ENCODE measurements at places on chromosomes 3 and 15.

GRCh38 chr3:47005212-47006144 lies 26.0 kb downstream of the NBEAL2 start:
- DNase-seq, result no peak

DNA sequence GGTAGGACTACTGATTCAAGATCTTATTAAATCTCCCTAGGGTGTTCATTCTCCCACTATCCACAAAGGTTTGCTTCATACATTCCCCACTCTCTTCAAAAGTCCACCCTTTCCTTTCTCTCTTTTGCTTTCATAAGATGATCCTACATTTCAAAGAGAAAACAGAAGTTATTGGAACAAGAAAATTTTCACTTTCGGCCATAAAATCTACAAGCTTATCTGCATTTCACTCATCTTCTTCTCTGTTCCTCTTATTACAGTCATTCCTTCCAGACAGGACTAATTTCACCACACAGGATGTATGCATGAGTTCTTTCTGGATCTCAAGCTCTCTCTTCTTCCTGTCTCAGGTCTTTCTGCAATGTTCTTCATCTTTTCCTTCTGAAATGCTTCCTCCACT lies 238.7 kb downstream of the ISL2 start:
- DNase-seq, result no peak

DNA sequence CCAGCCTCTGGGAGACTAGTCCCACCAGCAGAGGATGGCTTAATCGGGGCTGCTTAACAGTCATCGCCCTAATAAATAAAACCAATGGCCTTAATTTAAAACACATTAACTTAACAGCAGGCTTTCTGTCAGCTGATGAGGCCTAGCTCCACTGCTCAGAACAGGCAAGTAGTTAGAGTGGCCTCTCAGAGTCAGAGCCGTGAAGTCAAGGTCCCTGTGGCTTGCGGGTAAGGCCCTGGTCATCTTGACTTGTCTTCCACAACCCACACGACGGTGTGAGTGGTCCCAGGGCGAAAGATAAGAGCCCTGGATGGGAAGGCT lies 11.8 kb downstream of the XXYLT1 start:
- no peak for DNase-seq

DNA sequence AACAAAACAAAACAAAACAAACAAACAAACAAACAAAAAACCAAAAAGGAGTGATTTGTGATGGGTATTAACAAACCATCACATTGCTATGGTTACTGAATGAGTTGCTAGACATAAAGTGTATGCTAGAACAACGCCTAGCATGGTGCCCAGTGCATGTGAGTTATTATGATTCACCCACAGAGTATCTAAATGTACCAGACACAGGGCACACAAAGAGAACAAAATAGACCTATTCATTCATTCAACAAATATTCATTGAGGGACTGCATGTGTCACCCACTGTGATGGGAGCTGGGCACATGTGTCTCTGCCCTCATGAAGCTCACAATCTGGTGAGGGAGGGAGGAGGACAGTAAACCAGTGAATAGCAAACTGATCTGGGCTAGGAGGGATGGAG lies 11.6 kb upstream of the ACAN start:
- peak; percentile 23 for DNase-seq

DNA sequence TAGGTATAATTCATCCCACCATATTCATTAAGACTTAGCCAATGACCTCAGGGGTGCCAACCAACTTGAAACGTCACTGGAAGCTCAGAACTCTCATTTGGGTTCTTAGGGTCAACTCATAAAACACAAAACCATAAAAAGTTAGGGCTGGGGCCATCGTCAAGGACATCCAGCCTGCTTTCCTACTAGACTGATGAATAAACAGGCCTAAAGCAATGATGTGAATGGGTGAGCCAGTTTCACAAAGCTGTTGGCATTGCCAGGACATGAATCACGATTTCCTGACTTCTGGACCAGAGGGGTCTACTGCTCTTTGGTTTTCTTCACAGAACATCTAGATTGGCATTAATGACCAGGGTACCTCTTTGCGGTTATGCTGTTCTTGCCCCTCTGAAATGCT lies 64.7 kb downstream of the EOMES start:
- DNase-seq, result peak; percentile 73

DNA sequence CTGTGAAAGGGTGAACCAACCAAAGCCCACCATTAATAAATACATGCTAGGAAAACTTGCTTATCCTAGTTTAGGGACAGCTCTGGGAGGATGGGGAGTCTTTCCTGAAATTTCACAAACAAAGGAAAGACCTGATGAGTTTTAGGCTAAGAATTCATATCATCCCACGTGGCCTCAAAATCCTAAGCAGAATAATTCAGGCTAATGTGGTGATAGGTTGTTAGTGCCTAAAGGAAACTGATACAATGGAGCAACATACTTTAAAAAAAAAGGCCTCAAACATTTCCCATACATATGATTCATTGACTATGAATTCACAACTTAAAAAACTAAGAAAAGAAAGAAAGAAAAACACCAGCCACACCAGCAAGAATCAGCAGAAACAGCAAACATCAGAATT lies 126.9 kb upstream of the CNTN4 start:
- DNase-seq, result no peak

- DNase-seq, result peak; percentile 81
Measured at GRCh38 chr3:185200639-185201038, 47.8 kb upstream of the C3orf70 start.

- peak; percentile 60 for DNase-seq
Measured at GRCh38 chr15:52680041-52680391, 828 bp upstream of the ATOSA start.

- no peak for DNase-seq
Measured at GRCh38 chr3:53493963-53494791, at the start of gene CACNA1D. CACNA1D (plus strand) TSS chr3:53494611; CDS start chr3:53495167, 556 bp downstream.

- DNase-seq, result no peak
Measured at GRCh38 chr15:22995795-22996194, 15.6 kb upstream of the CYFIP1 start.

- no peak for DNase-seq
Measured at GRCh38 chr3:127754411-127755304, 67.7 kb downstream of the MGLL start.

DNA sequence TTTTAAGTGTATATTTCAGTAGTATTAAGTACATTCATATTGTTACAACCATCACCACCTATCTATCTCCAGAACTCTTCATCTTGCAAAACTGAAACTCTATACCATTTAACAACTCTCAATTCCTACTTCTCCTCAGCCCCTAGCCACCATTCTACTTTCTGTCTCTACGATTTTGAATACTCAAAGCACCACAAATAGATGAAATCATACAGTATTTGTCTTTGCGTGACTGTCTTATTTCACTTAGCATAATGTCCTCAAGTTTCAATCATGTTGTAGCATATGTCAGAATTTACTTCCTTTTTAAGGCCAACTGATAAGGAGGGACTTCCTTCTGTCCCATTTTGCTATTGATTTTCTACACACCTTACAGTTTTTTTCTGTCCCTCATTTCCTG lies 593.3 kb downstream of the FHIT start:
- DNase-seq, result no peak

- DNase-seq, result no peak
Measured at GRCh38 chr3:184234671-184235380, 5.4 kb downstream of the VWA5B2 start.

DNA sequence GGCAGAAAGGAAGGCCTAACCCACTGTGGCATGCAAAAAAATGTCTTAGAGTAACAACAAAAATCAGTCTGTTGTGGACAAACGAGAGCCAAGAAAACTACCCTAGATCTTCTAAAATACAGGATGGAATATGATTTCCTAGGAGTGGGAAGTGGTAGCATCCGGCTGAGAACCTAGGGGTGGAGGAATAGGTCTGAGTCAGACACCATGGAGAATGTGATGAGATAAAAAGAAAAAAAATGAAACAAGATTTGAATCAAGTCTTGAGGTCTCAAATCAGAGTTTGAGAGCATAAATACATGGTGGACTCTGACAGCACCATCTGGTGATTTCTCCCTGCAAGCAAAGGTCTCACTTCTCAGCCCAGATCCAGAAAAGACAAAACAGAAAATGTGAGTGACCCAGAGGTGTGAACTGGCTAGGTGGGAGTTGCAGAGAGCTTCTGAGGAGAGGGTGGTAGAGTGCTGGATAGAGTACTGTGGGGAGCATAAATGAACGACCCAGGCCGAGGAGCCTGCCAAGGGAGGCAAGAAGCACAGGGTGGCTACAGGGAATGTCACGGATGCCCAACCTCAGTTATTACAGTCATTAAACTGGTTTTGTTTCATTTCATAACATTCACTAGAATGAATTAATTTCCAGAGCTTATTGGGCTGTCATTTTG lies 27.6 kb upstream of the VEPH1 start:
- peak; percentile 62 for DNase-seq

DNA sequence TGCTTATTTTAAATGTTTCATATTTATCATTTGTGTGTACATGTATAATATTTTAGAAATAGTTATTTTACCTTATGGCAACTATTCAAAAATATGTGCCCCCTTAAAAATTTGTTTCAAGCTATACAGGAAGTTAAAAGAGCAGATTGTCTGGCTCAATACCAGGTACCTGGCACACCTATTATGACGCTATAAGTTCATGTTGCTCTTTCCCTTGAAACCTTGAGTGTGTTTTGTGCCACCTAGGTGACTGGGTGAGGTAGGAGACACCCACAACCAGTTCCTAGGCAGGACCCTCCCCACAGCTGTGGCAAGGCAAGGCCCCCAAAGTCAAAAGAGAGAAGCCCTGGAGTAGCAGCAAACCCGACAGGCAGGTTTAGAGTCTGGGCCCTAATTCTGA lies 20.6 kb upstream of the NEO1 start:
- no peak for DNase-seq

DNA sequence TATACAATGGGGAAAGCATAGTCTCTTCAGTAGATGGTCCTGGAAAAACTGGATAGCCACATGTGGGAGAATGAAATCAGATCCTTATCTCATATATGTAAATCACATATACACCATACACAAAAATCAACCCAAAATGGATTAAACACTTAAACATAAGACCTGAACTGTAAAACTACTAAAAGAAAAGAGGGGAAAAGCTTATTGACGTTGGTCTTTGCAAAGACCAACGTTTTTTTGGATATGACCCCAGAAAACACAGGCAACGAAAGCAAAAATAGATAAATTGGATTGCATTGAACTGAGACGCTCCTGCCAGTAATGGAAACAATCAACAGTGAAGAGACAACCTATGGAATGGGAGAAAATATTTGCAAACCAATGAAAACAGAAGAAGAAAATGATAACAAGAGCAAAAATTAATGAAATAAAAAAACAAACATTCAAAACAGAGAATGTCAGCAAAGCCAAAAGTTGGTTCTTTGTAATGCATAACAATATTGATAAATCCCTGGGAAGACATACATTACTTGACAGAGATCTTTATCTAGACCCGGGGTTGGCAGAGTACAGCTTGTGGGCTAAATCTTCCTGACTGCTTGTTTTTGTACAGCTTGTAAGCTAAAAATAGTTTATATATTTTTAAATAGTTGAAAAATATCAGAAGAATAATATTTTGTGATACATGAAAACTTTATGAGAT lies 86.9 kb downstream of the NEO1 start:
- no peak for DNase-seq

- peak; percentile 47 for DNase-seq
Measured at GRCh38 chr15:83283813-83284558, 478 bp downstream of the BNC1 start.

DNA sequence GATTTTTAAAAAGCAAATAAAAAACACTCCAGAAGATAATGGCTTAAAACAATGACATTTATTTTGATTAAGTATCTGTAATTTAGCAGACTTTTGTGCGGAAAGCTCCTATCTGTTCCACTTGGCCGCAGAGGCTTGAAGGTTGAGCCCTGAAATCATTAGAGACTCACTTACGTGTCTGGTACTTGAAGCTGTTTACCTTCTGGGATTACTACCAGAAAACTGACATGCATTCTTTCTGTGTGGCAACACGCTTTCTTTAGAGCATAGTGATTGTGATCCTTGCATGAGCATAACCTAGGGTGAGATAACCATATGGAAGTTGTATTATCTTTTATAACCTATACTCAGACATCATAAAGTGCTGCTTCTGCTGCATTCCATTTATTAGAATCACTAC lies 298.5 kb downstream of the SI start:
- no peak for DNase-seq

DNA sequence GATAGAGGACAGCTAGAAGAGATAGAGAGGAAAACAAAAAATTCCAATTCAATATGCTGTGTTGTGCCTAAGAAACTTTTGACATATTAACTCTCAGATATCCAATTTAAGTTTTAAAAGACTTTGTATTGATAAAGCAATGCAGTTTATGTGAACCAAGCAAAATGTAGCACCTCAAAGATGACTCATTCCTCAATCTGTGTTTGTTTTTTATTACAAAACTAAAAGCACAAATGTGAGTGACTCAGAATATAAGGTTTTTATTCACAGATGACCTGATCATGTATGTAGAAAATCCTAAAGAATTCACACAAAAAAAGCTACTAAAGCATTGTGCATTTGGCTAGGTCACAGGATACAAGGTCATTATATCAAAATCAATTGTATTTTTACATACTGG lies 11.1 kb downstream of the HCLS1 start:
- DNase-seq, result peak; percentile 8

- no peak for DNase-seq
Measured at GRCh38 chr3:32180141-32180784, 58.2 kb upstream of the CMTM8 start.

DNA sequence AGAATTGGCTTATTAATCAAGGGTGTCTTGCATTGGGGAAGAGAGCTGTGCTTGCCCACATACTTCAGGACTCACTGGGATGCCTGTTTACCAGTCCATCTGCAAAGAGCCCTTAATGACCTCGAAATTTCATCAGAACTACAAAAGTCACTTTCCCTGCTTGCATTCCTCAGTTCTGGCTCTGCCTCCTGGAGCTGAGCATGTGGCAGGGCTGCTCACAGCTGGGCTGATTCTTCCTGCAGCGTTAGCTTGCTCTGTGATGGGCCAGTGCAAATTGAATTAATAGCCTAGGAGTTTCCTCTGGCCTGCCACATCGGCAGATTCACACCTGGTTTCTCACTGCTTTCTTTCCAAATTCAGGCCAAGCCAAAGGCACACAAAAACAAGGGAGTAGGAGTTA lies 108.9 kb downstream of the DUT start:
- DNase-seq, result peak; percentile 91

- peak; percentile 12 for DNase-seq
Measured at GRCh38 chr3:149894205-149894604, 76.5 kb downstream of the PFN2 start.

- DNase-seq, result peak; percentile 41
Measured at GRCh38 chr15:72229076-72229946, 1.7 kb downstream of the PKM start.

DNA sequence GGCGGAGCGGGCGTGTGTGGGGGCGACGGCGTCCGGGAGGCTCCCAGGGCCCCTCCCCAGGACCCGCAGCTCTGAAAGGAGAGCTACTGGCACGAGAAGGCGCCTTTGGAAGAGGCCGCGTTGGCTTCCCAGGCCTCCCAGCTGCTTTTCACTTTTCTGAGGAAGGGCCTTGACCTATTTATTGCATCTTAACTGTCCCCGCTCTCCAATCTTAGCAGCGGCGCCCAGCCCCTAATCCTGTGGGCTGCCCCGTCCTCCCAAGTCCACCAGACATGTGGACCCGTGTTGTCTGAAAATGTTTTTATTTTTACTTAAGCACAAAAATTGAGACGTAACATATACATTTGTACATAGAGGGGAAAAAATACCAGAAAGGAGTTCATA lies 481 bp upstream of the ULK3 start:
- no peak for DNase-seq

GRCh38 chr3:57130571-57131209 lies 34.5 kb downstream of the IL17RD start:
- no peak for DNase-seq

All from EH (cell line).